Stimulated activated CD4-positive, alpha-beta T cell treated with anti-CD3 and anti-CD28 coated beads, Interleukin-12 subunit alpha, Interleukin-12 subunit beta, amount 100 ng/mL, for 24 hours (primary cell): ENCODE measurements at places on chromosomes 12 and 14.

- no peak for DNase-seq
These were observed 33.4 kb downstream of the FNTB start for GRCh38 chr14:65019944-65020566.

GRCh38 chr12:95243497-95244183, 26.0 kb downstream of the VEZT start:
- no peak for DNase-seq

DNA sequence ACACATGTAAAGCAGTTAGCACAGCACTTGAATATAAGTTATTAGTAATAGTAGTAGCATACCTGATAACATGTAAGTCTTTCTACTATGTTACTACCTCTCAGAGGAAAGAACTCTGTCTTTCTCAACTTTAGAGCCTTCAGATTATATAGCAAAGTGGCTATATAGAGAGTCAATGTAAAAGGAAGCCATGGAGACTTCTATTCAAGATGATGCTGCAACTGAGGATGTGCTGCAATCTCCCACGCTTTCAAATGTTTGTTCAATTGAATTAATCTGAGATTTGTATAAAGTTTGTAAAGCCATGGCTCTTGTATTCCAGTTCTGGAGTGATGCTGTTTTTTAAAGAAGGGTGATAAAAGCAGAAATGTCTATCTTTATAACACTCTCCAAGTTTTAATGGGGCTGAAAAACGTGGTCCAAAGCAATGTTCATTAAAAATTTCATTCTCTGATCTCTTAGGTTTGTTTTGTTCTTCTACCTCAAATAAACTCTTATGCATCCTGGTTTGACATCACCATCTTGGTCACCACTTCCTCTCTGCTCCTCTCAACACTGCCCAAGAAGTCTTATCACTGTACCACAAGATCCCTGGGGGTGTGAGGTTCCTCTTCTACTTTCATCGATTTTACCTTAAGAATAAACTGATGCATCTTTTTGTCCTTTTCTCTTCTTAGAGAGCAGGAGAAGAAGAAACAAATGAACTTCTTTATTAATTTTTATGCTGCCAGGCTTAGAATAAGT, 40.6 kb downstream of the C12orf42 start:
- no peak for DNase-seq

- DNase-seq, result no peak
These were observed 179.8 kb downstream of the DERA start for GRCh38 chr12:16090974-16091373.

GRCh38 chr12:9115731-9116559, at the start of gene A2M:
A2M (minus strand) TSS chr12:9115919; CDS start chr12:9115849, 70 bp downstream.
- DNase-seq, result no peak

GRCh38 chr14:77882636-77883035, 82.7 kb downstream of the ADCK1 start:
- DNase-seq, result no peak

- DNase-seq, result no peak
These were observed 57.4 kb downstream of the FSCB start for GRCh38 chr14:44449680-44450079.

DNA sequence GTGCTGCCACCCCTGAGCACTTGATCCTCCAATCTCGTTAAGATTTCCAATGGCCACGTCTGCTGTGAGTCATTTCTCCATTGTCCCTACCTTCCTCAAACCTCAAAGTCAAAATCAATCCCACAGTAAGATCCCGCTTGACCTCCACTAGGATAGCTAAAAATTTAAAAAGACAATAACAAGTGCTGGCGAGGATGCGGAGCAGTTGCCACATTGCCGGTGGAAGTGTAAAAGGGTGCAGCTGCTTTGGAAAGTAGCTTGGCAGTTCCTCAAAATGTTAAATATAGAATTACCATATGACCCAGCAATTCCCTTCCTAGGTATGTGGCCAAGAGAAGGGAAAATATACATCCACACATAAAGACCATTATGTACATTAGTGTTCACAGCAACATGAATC, 9.5 kb upstream of the BCL7A start:
- no peak for DNase-seq
